Left ventricle myocardium inferior (tissue), 1 donor: ENCODE measurements at places on chromosomes 6 and 20. TPM values are rescaled to one million over a fixed set of nuclear protein-coding genes. Genes with fewer than 3 reads are reported as not detected.
A peak's percentile ranks its signal among the peaks of the same experiment; 100 is the strongest.

SCRT2 gene
- total RNA-seq, result not detected

SOBP gene
- 22.9 TPM for total RNA-seq

PSORS1C2 gene
- not detected for total RNA-seq

DNA sequence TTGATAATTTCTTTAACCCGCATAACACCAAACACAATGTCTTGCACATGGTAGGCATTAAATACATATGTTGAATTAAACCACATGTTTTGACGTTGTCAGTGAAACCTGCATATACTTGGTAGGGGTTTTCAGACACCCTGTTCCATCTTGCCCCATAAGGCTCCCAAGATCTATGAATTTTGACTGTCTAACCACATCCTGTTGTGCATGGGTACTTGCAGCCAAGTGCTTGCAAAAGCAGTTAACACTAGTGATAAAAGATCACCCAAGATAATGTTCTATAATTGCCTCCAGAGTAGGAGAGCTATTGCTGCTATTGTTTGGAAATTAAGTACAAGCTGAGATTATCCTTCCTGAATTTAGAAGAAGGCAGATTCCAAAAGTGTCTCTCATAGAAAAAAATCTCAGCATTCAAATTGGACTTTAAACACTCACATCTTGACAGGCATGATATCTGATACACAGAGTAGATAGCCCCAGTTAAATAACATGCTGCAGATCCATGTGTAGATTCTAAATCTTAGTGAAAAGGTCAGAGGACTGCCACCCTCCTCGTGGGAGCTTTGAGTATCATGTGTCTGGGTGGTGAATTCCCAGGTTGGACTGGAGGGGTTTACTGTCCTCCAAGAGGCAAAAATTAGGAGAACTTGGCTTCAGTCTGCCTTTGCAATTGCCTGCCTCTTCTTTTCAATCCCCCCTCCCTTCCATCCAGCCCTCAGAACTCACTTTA lies 25.8 kb upstream of the CCN6 start:
- DNase-seq, result no peak
- H3K36me3 ChIP-seq, result no peaks in the 10 kb centered on the region
- peaks cover 18% of the 10 kb centered on the region for H3K4me1 ChIP-seq
- no peaks in the 10 kb centered on the region for H3K27me3 ChIP-seq
- H3K27ac ChIP-seq, result no peak overlapping the region
- H3K4me3 ChIP-seq, result no peak overlapping the region

DNA sequence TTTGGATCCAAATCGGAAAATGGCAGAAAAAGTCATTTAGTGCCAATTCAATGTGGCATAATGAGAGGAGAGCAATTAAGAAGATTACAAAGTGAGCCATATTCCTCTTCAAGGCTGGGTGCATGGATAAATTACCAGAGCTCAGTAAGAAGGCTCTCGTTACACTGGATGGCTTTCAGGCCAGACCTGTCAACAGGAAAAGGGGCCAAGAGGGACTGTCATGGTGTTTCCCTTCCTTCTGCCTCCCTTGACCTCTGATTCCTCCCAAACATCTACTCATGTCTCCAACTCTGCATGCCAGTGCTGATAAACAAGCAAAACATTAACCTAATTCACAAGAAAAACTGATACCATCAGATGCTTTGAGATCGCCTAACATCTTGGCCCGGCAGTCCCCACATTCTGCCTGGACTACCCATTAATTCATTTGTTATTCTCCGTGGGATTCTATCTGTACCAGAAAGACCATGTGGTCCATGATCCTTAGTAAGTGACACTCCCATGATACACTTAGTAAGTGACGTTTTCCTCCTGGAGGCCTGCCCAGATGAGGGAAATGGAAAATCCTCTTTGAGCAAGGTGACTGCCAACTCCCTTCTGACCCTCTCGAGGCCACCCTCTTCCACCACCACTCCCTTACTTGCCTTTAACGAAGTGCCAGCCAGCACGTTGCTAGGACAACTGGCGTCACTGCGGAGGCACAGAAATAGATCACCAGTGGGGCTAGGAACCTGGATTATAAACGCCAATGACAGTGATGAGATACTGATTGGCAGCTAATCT lies 239.2 kb downstream of the GMPR start:
- no peaks in the 10 kb centered on the region for H3K27me3 ChIP-seq
- no peaks in the 10 kb centered on the region for H3K36me3 ChIP-seq
- peak; percentile 72 for DNase-seq

GRCh38 chr6:11486959-11487358 lies 50.6 kb upstream of the TMEM170B start:
- no peaks in the 10 kb centered on the region for H3K27me3 ChIP-seq
- H3K27ac ChIP-seq, result no peak overlapping the region
- H3K36me3 ChIP-seq, result no peaks in the 10 kb centered on the region
- DNase-seq, result no peak
- no peak overlapping the region for H3K4me3 ChIP-seq

- no peaks in the 10 kb centered on the region for H3K4me1 ChIP-seq
- no peak overlapping the region for H3K4me3 ChIP-seq
- no peak for DNase-seq
- no peak overlapping the region for H3K27ac ChIP-seq
These were observed 76.0 kb downstream of the CD83 start for GRCh38 chr6:14193524-14193923.

- H3K36me3 ChIP-seq, result peaks cover 23% of the 10 kb centered on the region
- H3K27ac ChIP-seq, result no peak overlapping the region
- H3K4me3 ChIP-seq, result no peak overlapping the region
- H3K4me1 ChIP-seq, result peaks cover 17% of the 10 kb centered on the region
These were observed 10.5 kb downstream of the SAYSD1 start for GRCh38 chr6:39104528-39104927.

GRCh38 chr6:10163203-10163962 lies 251.5 kb downstream of the TFAP2A start:
- no peak for DNase-seq
- H3K27me3 ChIP-seq, result no peaks in the 10 kb centered on the region
- no peaks in the 10 kb centered on the region for H3K4me1 ChIP-seq
- no peaks in the 10 kb centered on the region for H3K36me3 ChIP-seq
- H3K4me3 ChIP-seq, result no peak overlapping the region

- no peak overlapping the region for H3K4me3 ChIP-seq
- H3K4me1 ChIP-seq, result no peaks in the 10 kb centered on the region
- no peak overlapping the region for H3K27ac ChIP-seq
- H3K27me3 ChIP-seq, result no peaks in the 10 kb centered on the region
- peak; percentile 41 for DNase-seq
These were observed 20.6 kb upstream of the ECI2 start for GRCh38 chr6:4155848-4156466.
